Activated CD4-positive, alpha-beta T cell treated with anti-CD3 and anti-CD28 coated beads, Interleukin-10, Interleukin-2, amounts not matched to agents 100 ng/mL and 50 ng/mL, durations not matched to agents 16 hours and 8 hours (primary cell): ENCODE measurements at places on chromosomes 2 and 18.

DNA sequence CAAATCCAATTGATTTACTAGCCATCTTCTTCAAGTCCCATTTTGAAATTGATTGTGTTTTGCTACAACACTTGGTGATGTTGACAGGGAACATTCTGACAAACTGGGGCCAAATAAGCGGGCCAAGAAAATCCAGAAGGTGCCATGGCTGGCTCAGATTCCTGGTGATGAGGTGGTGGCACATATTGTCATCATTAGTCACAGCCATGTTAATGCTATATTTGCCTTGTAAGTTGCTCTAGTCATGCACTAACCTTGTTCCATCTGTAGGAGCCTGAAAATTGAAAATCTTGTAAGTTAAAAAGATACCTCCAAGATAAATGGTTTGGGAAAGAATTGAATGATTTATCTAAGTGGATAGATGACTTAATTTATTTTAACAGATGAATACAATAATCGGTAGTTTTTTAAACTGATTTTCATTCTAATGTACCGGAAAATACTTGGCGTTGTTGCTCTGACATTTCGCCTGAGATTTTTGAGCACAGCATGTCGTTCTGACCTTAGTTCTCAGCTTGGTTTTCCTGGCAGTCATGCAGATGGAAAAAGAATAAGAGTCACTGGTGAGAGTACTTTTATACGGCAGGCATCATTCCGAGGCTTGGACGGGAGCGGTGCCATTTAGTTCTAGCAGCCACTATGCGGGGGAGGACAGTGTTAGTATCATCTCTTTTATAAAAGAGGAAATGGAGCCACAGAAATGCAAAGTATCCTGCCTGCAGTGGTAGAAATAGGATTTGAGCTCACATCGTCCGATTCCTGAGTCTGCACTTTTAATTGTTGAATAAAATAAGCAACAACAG lies 133.9 kb downstream of the ZNF532 start:
- no peak for DNase-seq

- DNase-seq: no peak
Measured at GRCh38 chr18:79574938-79575525, 104.6 kb upstream of the CTDP1 start.

- no peak for DNase-seq
Measured at GRCh38 chr2:100317634-100318033, 4.7 kb downstream of the LONRF2 start.

- no peak for DNase-seq
Measured at GRCh38 chr2:98102878-98103277, 15.9 kb downstream of the VWA3B start.

- no peak for DNase-seq
Measured at GRCh38 chr18:33817096-33817495, 239.1 kb downstream of the ASXL3 start.

DNA sequence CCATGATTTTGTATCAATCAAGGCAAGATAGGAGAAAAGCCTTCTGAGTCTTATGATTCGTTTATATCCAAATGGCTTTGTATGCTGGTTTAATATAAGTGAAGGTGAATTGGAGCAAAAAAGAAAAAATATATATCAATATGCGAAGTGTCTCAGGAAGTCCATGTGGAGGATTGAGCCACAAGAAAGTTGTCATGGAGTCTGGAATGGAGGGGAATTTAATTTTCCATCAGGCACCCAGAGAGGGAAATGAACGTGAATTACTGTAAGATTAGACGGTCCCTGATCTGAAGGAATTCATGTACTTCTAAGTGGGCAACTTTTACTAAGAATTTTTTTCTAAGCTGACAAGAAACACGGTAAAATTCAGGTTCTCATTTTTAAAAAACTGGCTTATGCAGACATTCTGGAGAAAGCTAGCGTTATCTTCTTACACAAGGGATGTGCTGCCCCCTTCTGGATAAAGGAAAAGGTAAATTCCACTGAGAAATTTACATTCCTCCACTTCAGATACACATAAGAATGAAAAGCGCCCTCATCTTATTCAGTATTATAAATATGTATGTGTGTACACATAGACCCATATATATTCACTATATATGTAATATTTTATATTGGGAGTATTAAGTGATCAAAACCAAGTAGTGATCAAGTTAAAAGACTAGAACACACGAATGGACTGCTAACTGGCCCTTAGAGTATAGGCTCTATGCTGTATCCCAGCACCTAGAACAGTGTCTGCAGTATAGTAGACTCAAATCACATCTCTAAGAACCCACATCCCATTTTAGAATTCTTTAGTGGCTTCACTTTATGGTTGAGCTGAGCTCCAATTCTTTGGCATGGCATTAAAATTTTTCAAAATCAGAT lies 289.0 kb upstream of the TFPI start:
- peak; percentile 34 for DNase-seq

DNA sequence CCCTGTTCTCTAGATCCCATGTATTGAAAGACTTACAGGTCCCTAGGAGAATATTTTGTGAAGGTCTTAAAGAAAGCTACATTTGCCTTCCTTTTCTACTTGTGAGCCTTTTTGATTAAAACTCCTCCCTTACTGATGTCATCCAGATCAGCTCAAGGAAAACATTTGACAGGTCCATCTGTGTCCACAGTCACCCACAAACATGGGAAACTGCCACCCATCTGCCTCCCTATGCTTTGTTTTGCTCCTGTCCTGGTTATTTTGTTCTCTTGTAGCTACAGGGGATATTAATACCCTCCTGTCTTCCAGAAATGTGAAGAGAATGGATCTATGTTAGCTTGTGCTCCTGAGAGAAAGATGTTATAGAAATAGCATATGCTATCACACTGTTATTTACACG lies 203.6 kb upstream of the GALNT5 start:
- no peak for DNase-seq

- no peak for DNase-seq
Measured at GRCh38 chr18:2853926-2854664, 7.3 kb downstream of the EMILIN2 start.

- no peak for DNase-seq
Measured at GRCh38 chr2:25293958-25294562, 47.7 kb downstream of the DNMT3A start.

DNA sequence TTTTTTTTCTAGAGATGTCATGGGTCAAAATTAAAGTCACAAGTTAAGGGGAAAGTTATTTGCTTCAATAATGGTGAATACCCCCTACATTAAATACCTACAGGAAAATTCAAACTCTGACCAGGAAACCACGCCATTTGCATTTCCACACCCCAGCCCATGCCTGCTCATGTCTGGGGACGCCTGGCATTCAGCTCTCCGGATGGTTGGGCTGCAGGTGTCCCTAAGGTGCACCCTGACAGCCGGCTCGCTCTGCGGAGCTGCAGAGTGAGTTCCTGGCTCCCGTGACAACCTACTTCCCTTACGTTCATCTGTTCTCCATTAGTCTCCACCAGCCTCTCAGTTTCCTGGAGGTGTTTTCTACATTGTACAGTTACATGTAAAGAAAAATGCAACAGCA lies 122.7 kb upstream of the RIOK3 start:
- DNase-seq: no peak

DNA sequence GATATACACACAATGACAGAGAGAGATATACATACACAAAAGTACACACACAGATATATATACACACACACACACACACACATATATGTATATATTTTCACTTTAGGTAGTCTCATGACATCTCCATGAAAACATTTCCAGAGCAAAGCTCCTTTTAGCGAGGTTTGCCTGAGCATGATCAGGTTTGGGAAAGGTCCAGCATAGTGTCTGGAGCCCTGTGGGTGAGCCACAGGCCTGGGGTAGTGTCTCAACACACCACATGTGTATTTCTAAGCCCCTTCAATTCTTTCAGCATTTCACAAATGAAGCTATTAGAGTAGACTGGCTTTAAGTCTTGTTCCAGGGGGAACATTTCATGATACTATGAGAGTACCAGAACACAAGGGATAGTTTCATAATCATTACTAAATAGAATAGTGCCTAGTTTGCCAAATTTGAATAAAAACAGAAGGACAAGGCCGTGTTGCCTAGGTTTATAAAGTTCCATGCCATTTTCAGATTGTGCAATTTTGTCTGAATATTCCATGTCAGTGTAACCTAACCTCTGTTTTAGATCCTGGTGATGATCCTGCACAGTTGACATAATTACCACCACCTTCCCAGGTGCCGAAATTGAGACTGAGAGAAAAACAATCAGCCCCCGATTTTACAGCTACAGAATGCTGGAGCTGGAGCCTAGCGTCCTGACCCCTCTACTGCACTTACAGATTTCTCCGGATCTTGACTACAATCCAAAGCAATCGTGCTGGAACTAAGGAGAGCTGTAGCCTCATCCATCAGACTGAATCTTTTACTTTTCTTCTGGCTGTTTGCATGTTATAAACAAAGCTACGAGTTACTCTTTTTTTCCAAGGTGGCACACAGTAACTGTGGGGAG lies 332.7 kb downstream of the CYRIA start:
- no peak for DNase-seq

- DNase-seq: peak; percentile 16
Measured at GRCh38 chr2:201183365-201183727, 405 bp downstream of the CASP10 start.

DNA sequence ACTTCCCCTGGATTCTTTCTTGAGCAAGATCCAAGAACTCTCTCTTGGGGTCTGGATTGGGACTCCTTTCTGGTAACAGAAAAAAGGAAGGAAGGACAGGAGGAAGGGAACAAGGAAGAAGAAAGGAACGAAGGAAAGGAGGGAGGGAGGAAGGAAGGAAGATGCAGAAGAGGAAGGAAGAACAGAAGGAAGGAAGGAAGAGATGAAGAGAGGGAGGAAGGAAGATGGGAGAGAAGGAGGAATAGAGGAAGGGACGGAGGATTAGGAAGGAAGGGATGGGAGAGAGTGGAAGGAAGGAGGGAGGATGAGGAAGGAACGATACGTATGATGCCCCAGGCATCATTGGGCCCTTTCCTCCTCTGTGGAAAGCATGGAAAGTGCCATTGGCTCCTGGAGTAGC lies 58.6 kb downstream of the CYP26B1 start:
- no peak for DNase-seq

DNA sequence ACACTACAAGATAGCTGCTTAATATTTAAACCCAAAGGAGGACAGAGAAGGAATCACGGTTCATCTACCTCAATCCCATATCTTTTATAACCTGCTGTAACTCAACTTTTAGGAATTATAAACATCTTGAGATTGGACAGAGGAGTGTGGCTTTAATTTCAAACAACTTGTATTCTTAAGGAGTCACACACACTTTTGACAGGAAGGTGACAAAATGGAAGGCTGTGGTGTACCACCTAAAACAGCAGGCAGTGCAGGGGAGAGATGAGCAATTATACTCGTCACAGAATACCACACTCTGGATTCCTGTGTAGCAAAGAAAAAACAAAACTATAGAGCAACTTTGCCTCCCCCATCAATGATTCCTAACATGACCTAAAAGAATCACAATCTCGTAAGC lies 194.8 kb downstream of the ZEB2 start:
- DNase-seq: peak; percentile 90

GRCh38 chr18:59814891-59815290 lies 84.9 kb upstream of the PMAIP1 start:
- DNase-seq: no peak

DNA sequence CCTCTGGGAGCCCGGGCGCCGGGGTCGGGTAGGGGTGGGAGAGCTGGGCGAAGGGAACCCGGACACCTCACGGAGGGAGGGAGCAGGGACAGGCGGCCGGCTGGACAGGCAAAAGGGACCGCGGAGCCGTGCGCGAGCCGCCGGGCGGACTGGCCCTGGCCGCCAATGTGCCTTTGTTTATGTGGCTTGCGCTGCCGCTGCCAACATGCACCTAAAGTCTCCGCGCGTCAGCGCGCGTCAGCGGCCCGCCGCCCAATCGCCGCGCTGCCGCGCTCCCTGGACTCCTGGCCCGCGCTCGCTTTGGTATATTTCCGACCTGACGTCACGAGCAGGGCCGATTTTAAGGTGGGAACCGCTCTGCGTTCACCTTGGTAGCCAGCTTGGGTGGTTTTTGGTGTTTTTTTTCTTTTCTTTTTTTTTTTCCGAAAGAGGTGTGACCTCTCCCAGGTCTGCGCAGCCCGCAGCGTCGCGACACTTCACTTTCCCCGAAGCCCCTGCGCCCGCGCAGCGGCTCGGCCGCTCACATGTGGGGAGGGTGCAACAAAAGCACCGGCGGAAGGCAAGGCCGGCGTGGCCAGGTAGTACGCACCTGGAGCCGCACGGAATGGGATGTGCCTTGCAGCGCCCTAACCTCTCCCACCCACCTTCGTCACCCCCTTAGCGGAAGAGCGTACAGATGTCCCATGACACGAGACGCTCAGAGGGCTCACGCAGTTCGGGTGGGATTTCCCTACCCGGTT lies at the start of gene NR4A2:
TSS of gene NR4A2 (minus strand) at position 188 of the 740 bp plus-strand sequence. CDS start 2,535 bp downstream, outside the sequence.
- DNase-seq: peak; percentile 91

GRCh38 chr2:215439980-215440512 lies 4.2 kb upstream of the FN1 start:
- DNase-seq: peak; percentile 12

- no peak for DNase-seq
Measured at GRCh38 chr18:66560094-66560493, 43.8 kb downstream of the CDH19 start.

DNA sequence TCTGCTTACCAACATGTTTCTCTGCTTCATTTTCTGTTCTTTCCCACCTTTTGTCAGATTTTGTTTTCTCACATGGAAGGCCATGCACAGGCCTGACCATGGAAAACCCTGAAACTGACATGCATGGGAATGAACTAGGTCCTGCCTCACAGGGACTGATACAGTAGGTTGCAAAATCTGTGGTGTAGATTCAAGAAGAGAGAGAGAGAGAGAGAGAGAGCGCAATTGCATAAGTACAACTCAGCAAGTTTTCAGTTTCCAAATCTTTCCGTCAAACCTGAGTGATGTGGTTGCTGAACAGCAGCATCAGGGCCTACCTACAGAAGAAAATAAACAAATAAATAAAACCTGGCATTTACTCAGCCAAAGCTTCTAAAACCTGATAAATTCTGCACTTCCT lies 87.5 kb upstream of the RNF152 start:
- DNase-seq: no peak
